ENCODE measurements at places on chromosomes 11 and 22. TPM values are rescaled to one million over a fixed set of nuclear protein-coding genes. Genes with fewer than 3 reads are reported as not detected.

The CRYBB2 gene
- 0.42 TPM for polyA plus RNA-seq

The APIP gene
- polyA plus RNA-seq: 41.0 TPM

The TIMP3 gene
- polyA plus RNA-seq: 121 TPM

The C11orf16 gene
- polyA plus RNA-seq: 0.96 TPM

GRCh38 chr11:111945198-111945597 is 8.1 kb downstream of the DIXDC1 start:
- no peak for DNase-seq

DNA sequence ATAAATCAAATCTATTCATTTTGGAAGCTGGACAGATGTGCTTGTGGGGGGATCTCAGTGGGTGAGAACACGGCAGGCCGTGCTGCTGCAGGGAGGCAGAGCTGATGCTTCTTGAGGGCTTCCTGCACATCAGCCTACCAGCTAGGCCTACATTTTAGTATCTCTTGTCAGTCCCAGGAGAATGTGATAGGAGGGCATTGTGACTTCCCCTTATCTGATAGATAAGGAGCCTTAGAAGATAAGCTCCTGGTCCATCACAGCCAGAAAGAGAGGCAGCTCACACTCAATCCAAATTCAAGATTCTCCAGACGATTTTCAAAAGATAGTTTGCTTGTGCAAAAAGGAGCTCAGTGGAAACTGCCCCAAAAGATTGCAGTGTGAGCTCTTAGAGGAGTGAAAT is 89.0 kb downstream of the SHANK2 start:
- no peak for DNase-seq

DNA sequence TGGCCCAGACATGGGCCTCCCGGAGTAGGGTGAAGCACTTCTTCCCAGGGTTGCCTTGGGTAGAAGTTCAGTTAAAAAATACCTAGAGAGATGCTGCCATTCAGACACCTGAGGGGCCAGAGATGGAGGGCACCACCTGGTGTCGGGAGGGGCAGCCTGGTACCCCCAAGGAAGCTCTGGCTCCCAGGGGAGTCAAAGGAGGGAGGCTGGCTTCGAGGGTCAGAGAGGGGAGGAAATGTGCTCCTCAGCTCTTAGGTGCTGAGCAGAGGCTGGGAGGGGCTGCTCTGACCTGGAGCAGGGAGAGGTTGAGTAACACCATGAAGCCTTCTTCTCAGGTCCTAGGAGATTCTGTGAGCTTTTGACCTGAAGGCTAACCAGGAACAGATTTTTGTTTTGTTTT is 1.1 kb downstream of the USP35 start:
- DNase-seq: no peak

GRCh38 chr22:50170453-50171318 is at the start of gene PANX2:
Gene PANX2 (plus strand): TSS chr22:50170731. CDS start chr22:50170731, 0 bp downstream.
- DNase-seq: no peak

GRCh38 chr11:95088946-95089619 is 563 bp upstream of the ENDOD1 start:
- no peak for DNase-seq

Data from left kidney (tissue), 8 donors.